ENCODE measurements at places on chromosomes 3 and 15.

- DNase-seq = no peak
These were observed 103.2 kb downstream of the PPP2R3A start for GRCh38 chr3:136068708-136069107.

- DNase-seq = no peak
These were observed 151.4 kb downstream of the THRB start for GRCh38 chr3:24343084-24343783.

GRCh38 chr3:130259166-130259874 lies 86.2 kb upstream of the COL6A5 start:
- DNase-seq = no peak

DNA sequence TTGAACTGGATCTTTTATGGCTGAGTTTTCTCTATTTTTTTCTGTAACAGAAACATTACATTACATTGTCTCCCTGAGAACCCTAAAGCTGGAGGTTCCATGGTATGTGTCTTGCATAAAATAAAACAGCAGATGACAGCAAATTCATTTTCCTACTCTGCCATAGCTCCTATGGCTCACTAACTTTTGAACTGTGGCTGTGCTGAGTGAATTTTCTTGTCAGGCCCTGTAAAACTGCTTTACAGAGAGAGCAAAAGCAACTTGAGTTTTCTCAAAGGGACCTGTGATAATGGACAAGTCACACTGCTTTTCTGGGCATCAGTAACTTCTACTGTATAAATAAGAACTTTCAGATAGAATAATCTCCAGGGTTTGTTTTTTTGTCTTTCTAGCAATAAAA lies 129.9 kb upstream of the TSC22D2 start:
- no peak for DNase-seq

- DNase-seq = no peak
These were observed 34.2 kb upstream of the OCA2 start for GRCh38 chr15:28133281-28133680.

DNA sequence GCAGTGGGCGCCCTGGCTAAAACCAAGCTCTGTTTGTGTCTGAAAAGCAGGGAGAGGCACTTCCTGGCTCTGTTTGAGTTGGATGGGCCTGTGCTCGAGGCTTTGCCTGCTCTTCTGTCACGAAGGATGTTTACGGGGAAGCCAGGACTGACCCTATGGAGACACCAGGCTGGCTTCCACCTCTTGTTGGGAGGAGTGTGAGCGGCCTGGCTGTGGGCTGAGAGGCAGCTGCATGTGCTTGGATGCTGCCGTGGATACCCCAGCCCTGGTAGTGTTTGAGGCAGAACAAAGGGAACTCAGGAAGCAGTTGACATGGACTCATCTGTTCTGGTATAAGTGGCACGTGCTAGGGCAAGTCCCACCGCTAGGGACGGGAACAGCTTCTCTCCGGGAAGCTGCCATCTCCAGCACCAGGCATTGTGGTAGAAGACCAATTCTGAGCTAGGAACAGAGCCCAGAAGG lies 17.6 kb upstream of the SLC41A3 start:
- DNase-seq = no peak

DNA sequence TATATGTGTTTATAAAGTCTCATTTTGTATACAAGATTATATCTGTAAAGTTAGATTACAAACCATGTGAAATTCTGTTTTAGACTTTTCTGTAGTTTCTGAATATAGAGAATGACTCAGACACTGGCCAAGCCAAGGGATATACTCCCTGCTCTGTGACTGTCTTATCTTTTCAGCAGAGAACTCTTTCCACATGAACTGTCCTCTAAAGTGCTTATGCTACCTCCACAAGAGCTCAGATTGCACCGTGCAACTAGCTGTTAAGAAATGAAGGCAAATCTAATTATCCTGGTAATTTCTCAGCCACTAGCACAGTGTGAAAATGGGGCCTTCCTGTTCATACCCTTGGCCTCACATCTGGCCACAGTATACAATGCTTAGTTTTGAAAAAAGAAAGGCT lies 44.3 kb upstream of the CPNE4 start:
- no peak for DNase-seq

GRCh38 chr15:39084674-39085530 lies 496.0 kb upstream of the THBS1 start:
- no peak for DNase-seq

GRCh38 chr15:100759106-100759505 lies 120.5 kb upstream of the ALDH1A3 start:
- DNase-seq = no peak

GRCh38 chr15:48623456-48623855 lies 22.1 kb downstream of the FBN1 start:
- DNase-seq = no peak

- no peak for DNase-seq
These were observed at the start of gene APEH for GRCh38 chr3:49673715-49674496. APEH (plus strand) TSS chr3:49674351; CDS start chr3:49674402, 51 bp downstream.

Measured in NCI-H1048 (cell line).